ENCODE measurements at places on chromosomes 7 and 10.

DNA sequence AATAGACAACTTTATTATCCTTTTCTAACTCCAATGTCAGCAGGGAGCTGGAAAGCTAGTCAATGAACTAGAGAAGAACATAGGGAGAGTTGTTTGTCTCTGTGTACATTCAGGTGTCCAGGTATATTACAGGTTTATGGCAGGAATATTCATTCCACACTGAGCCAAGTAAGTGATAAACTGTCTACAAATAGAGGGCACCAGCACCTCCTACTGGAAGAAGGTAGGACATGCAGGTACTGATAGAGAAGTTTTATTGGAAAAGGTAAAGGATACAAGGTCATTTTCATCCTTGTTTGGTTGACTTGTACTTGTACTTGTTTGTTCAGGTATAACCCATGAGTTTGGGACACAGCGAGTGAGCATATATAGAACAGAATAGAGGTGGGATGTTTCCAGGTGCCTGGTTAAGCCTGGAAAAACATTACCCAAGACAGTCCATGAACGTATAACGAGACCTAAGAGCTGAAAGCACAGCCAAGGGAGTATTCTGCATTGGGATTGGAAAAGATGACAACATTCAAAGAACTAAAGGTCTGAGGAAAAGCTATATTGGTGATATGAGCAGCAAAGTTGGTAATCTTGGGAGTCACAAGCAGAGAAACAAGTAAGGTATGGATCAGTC lies 61.4 kb upstream of the PPP1R3C start:
- no peak for DNase-seq

- DNase-seq: no peak
These were observed 67.1 kb upstream of the AGBL3 start for GRCh38 chr7:134919240-134919641.

DNA sequence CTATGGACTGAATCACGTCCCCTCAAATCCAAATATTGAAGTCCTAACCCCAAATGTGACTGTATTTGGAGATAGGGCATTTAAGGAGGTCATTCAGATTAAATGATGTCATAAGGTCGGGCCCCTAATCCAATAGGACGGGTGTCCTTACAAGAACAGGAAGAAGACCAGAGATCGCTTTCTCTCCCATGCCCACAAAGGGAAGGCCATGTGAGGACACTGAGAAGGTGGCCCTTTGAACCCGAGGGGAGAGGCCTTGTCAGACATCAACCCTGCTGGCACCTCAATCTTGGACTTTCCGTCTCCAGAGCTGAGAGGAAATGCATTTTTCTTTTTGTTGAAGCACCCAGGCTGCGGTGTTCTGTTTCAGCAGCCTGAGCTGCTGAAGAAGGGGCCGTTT lies 72.3 kb upstream of the KLF6 start:
- DNase-seq: no peak

GRCh38 chr10:14678637-14679036 lies 96.1 kb downstream of the FAM107B start:
- no peak for DNase-seq

DNA sequence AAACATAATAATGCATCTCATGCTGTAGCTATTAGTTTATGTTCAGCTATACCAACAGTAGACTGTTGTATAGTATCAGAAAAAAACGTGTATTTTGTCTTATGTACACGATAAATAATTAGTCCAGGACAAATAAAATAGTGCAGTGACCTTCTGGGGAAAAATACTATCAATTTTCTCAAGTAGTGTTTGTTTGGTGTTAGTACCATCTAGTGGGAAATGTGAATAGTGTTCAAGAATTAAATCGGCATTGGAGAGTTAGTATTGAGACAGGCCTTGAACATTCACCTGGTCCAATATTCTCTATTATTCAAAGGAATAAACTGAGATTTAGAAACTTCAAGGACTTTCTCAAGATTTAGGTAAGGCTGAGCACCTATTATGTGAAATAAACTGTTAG lies 21.7 kb upstream of the OR2A5 start:
- DNase-seq: no peak

DNA sequence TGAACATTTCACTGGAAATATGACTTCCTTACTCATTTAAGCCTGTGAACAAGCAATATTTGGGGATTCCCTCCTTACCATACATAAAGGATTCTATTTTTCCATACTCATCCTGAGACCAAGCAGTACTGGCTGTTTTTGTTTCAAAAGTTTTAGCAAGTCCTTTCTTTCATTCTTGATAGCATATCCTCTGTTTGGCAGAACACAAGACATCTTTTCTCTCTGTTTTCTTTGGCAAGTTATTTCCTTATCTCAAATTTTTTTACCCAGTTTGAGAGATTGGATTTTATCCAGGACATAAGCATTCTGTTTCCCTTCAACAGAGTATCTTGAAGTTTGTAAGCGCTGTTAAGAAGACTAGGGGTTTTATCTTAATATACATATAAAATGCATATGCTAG lies 3.0 kb upstream of the WASL start:
- no peak for DNase-seq

DNA sequence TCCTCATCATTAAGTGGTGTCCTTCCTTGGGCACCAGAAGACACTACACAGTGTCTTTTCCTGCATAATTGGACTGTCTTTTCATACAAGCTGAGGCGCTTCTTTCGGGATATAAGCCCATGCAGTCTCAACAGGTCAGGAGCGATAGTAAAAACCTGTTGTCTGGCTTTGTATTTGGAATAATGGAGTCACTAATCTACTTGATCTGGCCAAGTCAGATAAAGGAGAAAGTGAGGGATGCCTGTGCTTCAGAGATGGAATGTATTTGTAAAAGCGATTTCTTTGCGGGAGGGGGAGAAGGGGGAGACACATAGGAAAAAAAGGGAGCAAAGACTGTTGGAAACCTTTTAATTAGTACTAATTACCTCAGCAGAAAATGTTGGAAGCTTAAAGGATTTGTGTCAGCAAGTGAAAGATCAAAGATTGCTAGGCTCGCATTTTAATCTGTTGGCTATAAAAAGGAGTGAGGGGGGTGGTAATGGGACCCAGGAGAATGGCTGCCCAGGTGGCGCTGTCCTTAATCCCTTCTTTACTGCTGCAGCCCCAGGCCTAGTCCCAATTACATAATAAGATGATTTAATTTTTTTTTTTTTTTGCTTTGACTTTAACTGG lies 581.4 kb downstream of the LRMDA start:
- DNase-seq: no peak

- no peak for DNase-seq
These were observed 10.6 kb downstream of the UBE3C start for GRCh38 chr7:157149317-157149716.

GRCh38 chr10:25692761-25693160 lies 241.3 kb upstream of the MYO3A start:
- DNase-seq: no peak

- DNase-seq: no peak
These were observed 82.3 kb downstream of the WDR37 start for GRCh38 chr10:1138529-1138928.

DNA sequence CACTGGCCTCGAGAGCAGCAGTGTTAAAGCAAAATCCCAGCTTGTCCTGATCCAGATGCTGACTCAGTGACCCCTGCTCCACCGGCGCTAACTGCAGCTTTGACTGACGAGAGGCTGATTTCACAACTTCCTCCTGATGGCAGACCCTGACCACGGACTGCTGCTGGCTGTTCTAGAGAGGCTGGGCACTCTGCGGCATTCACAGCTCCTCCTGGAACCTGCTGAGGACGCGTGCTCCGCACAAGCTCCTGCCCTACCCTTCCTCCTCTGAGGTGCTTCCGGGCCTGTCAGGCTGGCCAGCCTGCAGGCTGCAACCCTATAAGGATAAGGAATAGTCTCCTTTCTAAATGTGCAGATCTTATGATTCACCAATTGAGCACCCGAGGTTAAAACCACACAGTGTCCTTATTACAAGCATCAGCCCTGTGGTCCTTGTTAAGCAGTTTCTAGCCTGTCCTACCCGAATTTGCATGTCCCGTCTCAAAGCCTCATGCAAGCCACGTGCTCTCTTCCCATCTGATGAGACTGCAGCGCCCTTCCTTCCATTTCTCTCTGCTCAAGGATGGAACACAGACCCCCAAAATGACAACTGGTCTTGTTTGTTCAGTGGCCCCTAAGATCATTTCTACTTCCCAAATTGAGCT lies 35.5 kb upstream of the NCAPG2 start:
- no peak for DNase-seq
